ENCODE measurements at places on chromosomes 6 and 20.

DNA sequence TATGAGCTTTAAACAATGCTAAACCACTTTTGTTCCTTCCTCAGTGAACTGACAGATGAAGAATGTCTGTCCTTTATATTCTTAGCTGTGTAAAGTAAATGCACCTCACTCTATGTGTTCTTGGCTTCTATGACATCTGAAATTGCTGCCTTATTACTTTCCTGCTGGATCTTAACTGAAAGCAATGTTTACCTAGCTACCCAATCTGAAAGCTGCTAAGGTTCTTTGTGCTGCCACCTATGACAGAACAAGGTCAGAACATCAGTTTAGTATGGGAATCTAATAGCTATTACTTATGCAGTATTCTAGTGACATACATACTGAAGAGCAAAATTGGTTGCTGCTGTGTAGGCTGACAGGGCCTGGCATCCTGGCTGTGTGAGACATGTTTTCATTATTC lies 444.1 kb downstream of the KHDRBS2 start:
- DNase-seq = no peak

DNA sequence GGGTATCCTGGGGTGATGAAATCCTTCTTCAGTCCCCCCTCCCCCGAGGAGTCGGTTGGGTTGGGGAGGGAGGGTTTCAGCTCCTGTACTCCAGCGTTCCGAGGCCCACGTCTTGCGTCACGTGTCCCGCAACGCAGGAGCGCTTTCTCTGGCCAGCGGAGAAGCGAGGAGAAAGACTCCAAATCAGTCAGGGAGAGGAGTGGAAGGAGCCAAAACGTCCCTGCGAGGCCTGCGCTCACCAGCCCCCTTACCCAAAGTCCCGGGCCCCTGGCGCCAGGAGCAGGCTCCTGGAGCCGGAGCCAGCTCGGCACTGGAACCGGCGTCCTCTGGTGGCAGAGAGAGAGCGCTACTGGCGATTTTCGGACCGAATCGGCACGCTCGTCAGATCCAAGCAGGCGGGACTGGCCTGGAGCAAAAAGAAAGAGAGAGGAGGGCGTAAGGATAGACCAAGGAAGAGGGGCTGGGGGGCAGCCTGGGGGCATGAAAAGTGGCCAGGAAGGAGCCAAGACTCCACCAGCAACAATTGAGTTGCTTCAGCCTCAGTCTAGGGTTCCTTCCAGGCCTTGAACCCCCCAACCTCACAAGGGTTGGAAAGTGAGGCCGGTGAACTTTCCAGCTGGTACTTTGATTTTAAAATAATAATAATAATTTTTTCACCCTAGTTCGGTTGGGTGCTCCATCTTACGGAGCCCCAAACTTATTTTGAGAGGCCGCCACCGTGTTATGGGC lies at the start of gene GNAS:
Gene GNAS (plus strand): TSS at position 174 of the 729 bp plus-strand sequence.
- peak; percentile 80 for DNase-seq

DNA sequence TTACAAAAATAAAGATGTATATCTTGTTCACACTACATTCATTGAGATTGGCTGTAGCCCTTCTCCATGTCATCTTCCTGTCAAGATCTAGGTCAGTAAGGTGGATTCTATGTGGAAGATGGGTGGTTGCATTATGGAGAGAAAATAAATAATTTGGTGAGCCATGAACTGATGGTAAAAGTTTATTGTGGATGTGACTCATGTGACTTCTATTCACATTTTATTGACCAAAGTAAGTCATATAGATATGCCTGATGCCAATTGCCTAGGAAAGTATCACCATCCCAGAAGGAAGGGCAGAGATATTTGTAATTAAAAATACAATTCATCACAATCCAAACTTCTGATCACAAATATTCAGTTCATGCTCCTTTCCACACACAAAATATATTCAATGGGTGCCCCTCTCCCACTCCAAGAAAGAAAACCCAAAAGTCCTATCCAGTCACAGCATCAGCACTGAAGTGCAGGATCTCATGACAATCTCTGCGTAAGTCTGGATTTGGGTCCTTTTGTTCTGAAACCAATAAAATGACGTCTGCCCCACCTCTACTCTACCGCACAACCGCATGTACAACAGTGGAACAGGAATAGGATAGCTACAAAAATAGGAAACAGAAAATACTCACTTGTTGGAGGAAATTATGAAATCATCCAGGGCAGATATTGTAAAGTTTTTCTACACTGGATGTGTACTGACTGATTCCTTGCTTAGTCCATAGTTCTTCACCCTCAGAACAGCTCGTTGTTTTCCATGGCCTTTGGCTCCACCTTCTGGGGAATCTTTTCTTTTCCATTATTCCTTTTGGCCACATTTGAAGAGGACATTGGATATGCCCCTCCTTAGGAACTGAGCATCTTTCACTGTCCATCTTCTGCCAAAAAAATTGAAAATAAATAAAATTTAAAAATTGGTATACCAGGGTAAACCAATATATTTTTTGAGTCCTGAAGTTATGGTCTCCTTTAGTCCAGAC lies 16.1 kb upstream of the SLC17A3 start:
- DNase-seq = no peak

DNA sequence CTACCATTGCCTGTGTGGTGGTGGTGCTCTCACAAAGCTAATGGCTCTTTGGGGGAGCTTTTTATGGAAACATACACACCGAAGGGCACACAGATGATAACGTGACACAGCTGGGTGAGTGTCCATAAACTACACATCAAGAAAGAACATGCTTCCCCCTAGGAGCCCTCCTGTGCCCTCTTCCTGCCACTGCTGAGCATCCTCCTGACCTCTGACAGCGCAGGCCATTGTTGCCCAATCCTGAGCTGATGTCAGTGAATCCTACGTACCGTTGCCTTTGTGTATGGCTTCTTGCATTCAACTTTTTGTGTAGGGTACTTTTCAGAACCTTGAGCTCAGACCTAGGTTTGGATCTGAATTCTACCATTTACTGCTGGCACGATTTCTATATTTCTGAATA lies 65.8 kb upstream of the SLC22A1 start:
- DNase-seq = no peak

GRCh38 chr6:39755231-39755630 lies 30.0 kb upstream of the KIF6 start:
- DNase-seq = no peak

- DNase-seq = no peak
These were observed 13.6 kb upstream of the CHD6 start for GRCh38 chr20:41631826-41632225.

GRCh38 chr20:57031867-57032355 lies 234.5 kb downstream of the BMP7 start:
- DNase-seq = no peak

- DNase-seq = no peak
These were observed 171.7 kb upstream of the PDE10A start for GRCh38 chr6:165834613-165835259.

Data from kidney (tissue), 22 donors.